Substantia nigra (tissue), 51 donors: ENCODE measurements at places on chromosomes 5 and 9.

DNA sequence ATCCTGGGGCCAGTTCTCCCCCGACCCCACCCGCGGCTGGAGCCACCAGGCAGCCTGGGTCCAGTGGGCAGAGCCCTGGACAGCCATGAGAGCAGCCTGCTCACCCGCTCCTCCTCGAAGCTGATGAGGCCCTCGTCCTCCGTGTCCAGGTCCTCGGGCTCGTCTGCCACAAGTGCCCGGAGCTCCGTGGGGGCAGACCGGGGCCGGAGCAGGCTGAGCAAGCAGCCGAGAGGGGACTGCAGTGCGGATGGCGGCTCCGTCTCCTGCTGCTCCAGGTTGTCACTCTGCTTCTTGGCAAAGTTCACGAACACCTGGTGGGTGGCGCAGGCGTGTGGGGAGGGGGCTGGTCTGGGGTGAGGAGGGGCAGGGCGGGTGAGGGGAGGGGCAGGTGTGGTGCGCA is 11.9 kb upstream of the CLIC3 start:
- DNase-seq = no peak

DNA sequence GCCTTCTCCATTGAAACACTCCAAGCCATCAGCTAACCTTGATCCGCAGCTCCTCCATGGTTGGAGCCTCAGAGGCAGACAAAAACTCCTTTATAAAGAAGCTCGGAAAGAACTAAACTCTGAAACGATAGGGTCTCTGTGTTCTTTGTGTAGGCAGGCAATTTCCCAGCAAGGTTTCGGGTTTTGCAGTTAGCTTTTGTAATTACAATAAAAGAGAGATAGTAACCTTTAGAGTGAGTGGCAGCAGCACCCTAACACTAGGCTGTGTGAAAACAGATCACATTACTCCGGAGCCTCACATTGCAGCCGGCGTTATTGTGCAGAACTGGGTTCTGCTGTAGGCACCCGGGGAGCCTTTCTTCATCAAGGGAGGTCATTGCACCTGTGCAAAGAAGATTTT is 115.8 kb upstream of the MAP3K1 start:
- no peak for DNase-seq

GRCh38 chr5:157214861-157215513 is 34.3 kb downstream of the ITK start:
- DNase-seq = no peak

GRCh38 chr9:94952565-94953373 is 226.3 kb downstream of the AOPEP start:
- DNase-seq = no peak

- DNase-seq = no peak
Measured at GRCh38 chr5:7078101-7078500, 317.8 kb upstream of the ADCY2 start.
